Stimulated activated CD4-positive, alpha-beta T cell treated with anti-CD3 and anti-CD28 coated beads, TNF-alpha, amount 100 ng/mL, for 48 hours (primary cell): ENCODE measurements at places on chromosomes 6 and 20.

- no peak for DNase-seq
These were observed 208.3 kb downstream of the PTPRK start for GRCh38 chr6:128311944-128312570.

- DNase-seq, result no peak
These were observed 117.5 kb downstream of the DLL1 start for GRCh38 chr6:170173335-170173881.

DNA sequence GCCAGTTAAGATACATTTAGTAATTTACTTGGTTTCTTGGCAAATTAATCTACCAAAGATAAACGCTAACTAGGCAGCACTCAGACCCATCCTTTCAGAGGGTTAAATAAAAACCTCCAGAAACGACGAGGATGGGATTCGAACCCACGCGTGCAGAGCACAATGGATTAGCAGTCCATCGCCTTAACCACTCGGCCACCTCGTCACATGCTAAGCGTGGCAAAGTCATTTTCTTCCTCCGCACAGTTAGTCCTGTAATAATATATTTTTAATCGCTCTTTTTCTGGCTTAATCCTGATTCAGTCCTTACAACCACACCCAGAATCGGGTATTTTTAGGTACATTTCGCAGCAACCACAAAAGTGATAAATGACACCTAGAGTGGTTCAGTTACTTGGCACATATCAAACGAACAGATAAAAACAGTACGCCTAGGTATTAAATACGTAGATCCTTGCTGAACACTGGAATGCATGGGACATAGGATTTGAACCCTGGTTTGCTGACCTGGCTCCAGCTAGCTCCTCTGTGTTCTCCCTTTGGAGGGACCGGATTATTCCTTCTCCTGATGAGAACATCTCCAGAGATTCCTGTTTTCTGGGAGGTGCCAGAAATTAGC, 71.6 kb downstream of the GPX5 start:
- DNase-seq, result no peak

GRCh38 chr6:25944688-25945574, 14.4 kb upstream of the SLC17A2 start:
- no peak for DNase-seq

DNA sequence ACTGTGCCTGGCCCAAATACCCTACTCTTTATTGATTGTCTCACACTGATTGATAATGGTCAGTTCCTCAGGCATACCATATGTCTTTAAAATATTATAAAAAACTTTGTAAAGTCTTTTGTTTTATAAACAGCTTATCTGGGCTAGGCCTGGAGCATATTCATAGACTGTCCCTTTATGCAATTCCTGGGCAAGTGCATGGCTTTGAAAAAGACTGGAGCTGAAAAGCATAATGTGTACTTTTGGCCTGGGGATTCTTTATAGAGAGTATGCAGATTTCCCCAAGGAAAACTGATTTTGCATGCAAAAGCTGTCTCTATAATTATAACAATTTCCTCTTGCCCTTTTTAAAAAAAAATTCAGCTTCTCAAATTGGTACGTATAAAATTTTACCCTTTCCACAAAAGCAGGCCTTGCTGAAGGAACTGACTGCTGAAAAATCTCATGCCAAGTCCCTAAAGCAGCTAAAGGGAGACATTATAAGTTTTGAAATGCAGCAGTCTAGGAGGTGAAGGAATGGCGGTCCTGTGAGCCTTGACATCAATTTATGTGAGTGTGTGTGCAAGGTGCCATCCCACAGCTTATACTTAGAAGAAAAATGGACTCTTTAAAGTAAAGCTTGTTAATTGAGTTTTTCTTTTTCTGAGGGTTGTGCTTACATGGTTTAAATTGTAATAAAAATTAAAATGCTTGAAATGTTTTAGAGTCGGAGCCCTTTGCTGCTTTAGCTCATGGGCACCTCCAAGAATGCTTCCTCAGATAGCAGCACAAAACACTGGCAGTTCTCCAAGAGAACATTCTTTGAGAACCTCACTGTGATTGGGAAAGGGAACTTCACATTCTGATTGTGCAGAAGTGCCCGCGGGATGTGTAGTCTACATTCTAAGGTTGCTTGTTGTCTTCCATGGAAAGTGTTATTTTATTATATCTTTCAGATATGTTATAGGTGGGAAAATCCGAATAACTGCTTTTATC, 43.9 kb downstream of the PLCB4 start:
- DNase-seq, result no peak
